ENCODE measurements at places on chromosomes 4 and X.

DNA sequence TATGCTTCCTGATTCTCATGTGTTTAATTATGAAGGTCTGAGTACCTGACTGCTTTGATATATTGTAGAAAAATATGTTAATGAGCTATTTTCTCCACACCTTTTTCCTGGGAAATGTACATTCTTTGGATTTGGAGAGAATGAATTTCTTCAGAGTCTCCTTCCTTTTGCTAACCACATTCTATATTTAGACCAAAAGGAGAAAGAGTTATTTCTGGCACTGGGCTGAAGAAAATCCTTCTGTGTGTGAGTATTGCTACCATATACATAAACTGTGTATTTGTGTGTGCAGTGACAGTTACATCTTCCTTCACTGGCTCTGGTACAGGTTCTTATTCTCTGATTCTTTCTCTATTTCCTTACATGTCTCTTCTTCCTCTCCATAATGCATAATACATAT is 44.5 kb upstream of the PGRMC2 start:
- no peak for DNase-seq
- H3K27ac ChIP-seq: no peak overlapping the region
- H3K27me3 ChIP-seq: no peaks in the 10 kb centered on the region
- no peak overlapping the region for H3K4me3 ChIP-seq

GRCh38 chr4:111535792-111536191 is 609.5 kb upstream of the FAM241A start:
- H3K4me3 ChIP-seq: no peak overlapping the region
- no peak overlapping the region for H3K27ac ChIP-seq
- H3K4me1 ChIP-seq: peaks cover 10% of the 10 kb centered on the region
- no peaks in the 10 kb centered on the region for H3K27me3 ChIP-seq
- no peaks in the 10 kb centered on the region for H3K36me3 ChIP-seq

DNA sequence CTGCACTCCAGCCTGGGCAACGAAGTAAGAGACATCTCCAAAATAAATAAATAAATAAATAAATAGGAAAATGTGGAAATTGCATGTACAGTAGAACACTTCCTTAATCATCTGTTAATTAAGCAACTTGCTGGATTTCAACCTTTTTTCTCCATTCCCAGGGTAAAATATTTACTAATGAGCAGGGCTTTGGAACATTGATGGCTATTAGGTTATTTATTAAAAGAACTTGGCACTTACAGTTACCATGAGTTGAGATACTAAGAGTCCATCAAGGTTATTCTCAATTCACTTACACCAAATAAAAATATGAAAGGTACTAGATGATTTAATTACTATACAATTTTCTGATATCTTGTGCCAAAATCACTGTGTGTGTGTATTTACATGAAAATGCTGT is 607.1 kb downstream of the PCDH18 start:
- no peak overlapping the region for H3K4me3 ChIP-seq
- no peaks in the 10 kb centered on the region for H3K27me3 ChIP-seq
- DNase-seq: no peak
- H3K4me1 ChIP-seq: no peaks in the 10 kb centered on the region
- no peaks in the 10 kb centered on the region for H3K36me3 ChIP-seq
- no peak overlapping the region for H3K27ac ChIP-seq

GRCh38 chrX:71910643-71910985 is at the start of gene NHSL2:
Gene NHSL2 (plus strand): TSS chrX:71910845.
- no peak for DNase-seq
- no peaks in the 10 kb centered on the region for H3K27me3 ChIP-seq
- no peaks in the 10 kb centered on the region for H3K4me1 ChIP-seq
- no peak within 1 kb of the TSS for H3K27ac ChIP-seq
- H3K36me3 ChIP-seq: no peaks in the 10 kb centered on the region

DNA sequence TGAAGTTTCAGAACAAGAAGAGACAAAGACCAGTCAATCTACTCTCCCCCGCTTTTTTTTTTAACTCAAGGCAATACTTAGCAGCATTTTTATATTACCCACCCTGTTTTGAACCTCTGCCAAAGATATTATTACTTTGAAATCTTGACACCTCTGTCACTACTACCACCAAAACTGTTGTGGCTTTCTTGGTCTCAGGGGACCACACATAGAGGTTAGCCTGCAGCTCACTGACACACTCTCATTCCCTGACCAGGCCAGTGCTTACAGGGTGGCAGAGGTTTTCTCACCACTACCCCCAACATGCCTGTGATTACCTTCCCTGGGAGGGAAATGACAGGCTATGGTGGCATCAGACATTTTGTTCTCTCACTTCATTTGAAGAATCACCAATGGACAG is 137.4 kb upstream of the STIM2 start:
- DNase-seq: no peak
- peaks cover under 1% of the 10 kb centered on the region for H3K4me1 ChIP-seq
- H3K4me3 ChIP-seq: no peak overlapping the region
- H3K27ac ChIP-seq: no peak overlapping the region
- no peaks in the 10 kb centered on the region for H3K36me3 ChIP-seq

- H3K27ac ChIP-seq: no peak overlapping the region
- no peaks in the 10 kb centered on the region for H3K27me3 ChIP-seq
- H3K4me3 ChIP-seq: no peak overlapping the region
- DNase-seq: no peak
- no peaks in the 10 kb centered on the region for H3K36me3 ChIP-seq
These were observed 221.5 kb downstream of the PCDH18 start for GRCh38 chr4:137310593-137311490.

- no peak for DNase-seq
- H3K4me1 ChIP-seq: no peaks in the 10 kb centered on the region
- H3K27me3 ChIP-seq: no peaks in the 10 kb centered on the region
- H3K4me3 ChIP-seq: no peak overlapping the region
- peak overlapping the region; percentile 69 for H3K27ac ChIP-seq
These were observed 54.5 kb upstream of the NOCT start for GRCh38 chr4:138961129-138961528.

DNA sequence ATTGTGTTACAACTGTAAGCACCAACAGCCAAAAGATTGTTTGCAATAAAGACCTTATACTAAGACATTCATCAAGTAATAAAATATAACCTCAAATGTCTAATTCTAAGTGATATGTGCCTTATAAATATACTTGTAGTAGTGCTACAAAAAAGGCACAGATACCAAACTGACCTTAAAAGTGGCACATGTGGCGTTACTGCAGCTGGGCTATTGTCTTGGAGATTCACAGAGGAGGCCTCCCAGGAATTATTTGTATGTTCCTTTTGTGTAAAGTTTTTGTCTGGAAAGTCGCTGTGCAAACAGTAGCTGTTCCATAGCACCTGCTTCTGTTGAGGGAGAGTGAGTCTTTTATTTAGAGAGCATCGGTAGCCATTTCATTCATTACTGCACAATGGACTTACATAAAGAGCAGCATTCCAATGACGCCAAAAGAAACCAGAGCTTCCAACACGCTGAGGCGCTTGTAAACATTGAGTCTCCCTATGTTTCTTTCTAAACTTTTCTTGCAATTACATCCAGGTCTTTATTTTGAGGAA is 143.7 kb downstream of the RPA4 start:
- H3K27ac ChIP-seq: no peak overlapping the region
- H3K4me3 ChIP-seq: no peak overlapping the region
- no peaks in the 10 kb centered on the region for H3K36me3 ChIP-seq
